Activated CD8-positive, alpha-beta memory T cell treated with anti-CD3 and anti-CD28 coated beads, Interleukin-2, amount 10 ng/mL, durations not matched to agents 7 days and 5 days (primary cell): ENCODE measurements at places on chromosomes 6 and 20.

GRCh38 chr6:89260832-89261231 lies 43.7 kb upstream of the GABRR1 start:
- H3K36me3 ChIP-seq: no peaks in the 10 kb centered on the region
- no peak overlapping the region for H3K4me3 ChIP-seq
- peaks cover 3% of the 10 kb centered on the region for H3K27me3 ChIP-seq
- peak; percentile 31 for DNase-seq

- no peak for DNase-seq
- H3K4me3 ChIP-seq: no peak overlapping the region
- H3K27ac ChIP-seq: no peak overlapping the region
- H3K36me3 ChIP-seq: no peaks in the 10 kb centered on the region
- peaks cover 22% of the 10 kb centered on the region for H3K4me1 ChIP-seq
Measured at GRCh38 chr20:17541596-17541995, 10.4 kb upstream of the BFSP1 start.

GRCh38 chr6:15515660-15516375 lies 147.0 kb downstream of the DTNBP1 start:
- H3K4me1 ChIP-seq: no peaks in the 10 kb centered on the region
- H3K4me3 ChIP-seq: no peak overlapping the region
- no peak overlapping the region for H3K27ac ChIP-seq
- DNase-seq: no peak

DNA sequence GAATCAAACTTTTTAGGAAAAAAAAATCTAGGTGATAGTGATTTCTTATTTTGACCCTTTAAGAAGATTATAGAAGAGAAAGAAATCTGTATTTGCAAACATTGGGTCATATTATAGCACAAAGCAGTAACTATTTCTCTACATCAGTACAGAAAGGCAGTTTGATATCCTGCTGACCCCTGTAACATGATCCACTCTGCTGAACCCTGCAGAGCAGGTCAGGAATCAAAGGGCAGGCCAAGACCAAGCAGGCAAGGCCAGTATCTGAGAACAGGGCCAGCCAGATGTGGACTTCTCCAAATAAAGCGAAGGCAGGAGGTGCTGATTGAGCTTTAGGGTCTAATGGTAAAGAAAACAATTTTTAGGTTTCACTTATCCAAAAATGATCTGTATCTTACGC lies 239.4 kb downstream of the PTPRK start:
- H3K36me3 ChIP-seq: peaks cover 5% of the 10 kb centered on the region
- H3K4me3 ChIP-seq: no peak overlapping the region
- H3K4me1 ChIP-seq: no peaks in the 10 kb centered on the region

DNA sequence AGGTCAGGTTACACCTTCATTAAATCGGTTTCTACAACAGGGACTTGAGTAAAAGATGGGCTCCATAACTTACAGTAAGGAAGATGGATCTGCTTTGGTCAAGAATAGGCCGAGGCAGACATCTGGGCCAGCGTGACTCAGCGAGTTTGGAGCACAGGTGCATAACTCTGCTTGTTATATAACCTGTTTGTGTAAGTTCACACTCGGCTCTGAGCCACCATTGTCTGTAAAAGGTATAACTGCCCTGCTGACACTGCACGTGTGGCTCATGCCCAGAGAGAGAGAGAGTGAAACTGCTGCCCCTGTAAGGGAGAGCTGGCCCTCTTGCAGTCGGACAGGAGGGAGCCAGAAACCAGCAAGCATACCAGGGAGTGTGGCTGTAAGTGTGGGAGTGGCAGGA lies 737.9 kb upstream of the SLC35B3 start:
- no peak overlapping the region for H3K4me3 ChIP-seq
- no peaks in the 10 kb centered on the region for H3K36me3 ChIP-seq
- no peak for DNase-seq
- H3K27ac ChIP-seq: no peak overlapping the region

DNA sequence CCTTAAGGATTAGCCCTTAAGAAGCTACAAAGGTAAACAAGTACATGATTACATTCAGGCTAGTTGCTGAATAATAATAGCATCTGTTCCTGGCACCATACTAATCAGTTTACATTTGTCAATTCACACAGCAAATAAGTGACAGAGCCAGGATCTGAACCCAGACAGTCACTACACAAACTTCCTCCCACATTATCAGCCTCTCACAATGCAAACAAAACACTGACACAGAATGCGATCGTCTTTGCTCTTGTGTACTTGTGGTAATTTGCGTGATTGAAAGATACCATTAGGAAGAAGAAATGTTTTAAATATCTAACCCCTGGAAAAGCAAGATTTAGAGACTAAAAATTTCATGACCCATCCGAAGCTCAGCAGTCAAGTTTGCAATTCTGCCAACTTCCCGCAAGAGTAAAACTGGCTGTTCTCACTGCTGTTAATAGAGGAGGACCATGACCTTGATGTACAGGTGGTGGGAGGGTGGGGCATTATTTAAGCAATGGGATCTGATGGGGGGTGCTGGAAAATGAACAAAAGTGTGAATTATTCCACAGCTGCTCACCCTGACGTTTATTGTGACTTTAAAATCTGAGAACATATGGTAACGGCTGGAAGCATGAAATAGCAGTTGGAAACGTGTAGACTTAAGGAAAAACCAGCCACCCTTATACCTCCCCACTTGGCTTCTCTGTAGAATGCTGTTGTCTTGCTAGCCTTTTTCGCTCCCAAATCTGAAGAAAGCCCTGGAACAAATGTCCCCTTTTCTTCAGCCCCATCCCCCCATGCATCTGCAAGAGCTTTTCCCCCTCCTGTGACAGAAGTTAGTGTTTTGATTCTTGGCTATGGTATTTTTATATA lies 95.3 kb upstream of the ARMC2 start:
- no peak for DNase-seq
- H3K27me3 ChIP-seq: peaks cover 19% of the 10 kb centered on the region
- peaks cover 5% of the 10 kb centered on the region for H3K4me1 ChIP-seq
- no peak overlapping the region for H3K27ac ChIP-seq
- H3K4me3 ChIP-seq: no peak overlapping the region
- H3K36me3 ChIP-seq: no peaks in the 10 kb centered on the region

DNA sequence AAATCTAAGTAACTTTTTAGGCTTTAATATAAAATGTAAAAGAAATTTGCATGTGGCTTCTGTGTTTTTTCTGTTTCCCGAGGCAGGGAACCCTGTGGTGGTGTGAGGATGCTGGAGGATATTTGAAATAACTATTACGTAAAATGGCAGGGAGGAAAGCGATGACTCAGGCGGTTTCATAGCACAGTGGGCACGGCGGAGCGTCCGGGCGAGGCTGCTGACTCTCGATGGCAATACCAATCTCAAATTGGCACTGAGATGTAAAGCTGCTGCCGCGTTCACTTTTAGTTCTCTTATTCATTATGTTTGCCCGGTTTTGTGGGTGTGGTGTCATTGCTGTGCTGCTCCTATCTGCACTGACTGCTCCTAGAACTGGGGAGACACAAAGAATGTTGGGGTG lies 254.3 kb downstream of the THBS2 start:
- no peak overlapping the region for H3K4me3 ChIP-seq
- no peaks in the 10 kb centered on the region for H3K36me3 ChIP-seq

DNA sequence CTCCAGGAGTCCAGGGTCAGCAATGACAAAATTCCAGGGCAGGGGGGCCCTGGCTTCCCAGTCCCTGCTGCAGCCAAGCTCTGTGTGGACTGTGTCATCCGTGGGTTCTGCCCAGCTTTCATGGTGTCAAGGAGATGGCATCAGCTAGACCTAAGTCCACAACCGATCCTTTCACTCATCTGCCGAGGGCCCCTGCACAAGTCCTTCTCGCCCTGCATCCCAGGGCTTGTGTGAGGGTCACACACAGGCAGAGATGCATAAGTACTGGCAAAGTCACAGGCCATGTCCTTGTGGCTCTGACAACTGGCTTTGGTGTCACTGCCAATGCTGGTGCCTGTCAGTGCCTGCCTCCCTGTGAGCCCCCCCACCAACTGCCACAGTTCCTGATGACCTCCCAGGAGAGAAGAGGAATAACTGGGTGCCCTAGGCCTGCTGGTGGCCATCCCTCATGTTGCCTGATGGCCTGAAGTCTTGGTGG lies 181.4 kb upstream of the CST7 start:
- DNase-seq: peak; percentile 30
- peaks cover 34% of the 10 kb centered on the region for H3K27me3 ChIP-seq
- no peak overlapping the region for H3K27ac ChIP-seq
- H3K4me3 ChIP-seq: no peak overlapping the region
- H3K36me3 ChIP-seq: no peaks in the 10 kb centered on the region
- peaks cover 4% of the 10 kb centered on the region for H3K4me1 ChIP-seq

DNA sequence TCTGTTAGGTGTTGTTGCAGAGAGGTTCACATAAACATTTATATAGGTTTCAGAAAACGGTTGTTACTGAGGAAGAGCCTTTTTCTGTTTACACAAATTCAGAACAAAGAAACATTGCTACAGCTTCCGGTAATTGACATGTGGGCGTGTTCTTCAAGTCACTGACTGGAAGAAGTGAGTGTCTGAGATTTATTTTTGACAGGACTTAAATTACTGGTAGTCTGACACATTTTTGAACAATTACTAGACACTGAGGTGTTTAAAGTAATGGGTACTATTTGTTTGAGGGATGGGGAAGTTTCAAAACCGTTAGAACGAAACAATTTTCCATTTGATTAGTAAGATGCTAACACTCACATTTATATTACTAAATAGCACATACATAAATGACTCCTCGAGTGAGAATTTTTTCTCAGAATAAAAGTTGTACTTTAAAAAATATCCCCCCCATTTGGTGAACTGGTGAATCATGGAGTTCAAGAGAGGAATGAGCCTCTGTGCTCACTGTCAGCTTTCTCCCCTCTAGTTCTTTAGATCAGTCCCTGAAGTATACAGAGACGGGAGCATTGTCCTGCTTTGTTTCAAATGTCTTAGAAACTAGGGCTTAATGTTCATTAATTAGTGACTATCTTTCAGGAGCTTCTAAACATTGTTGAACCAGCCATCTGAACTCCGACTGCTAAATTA lies 98.7 kb downstream of the TSHZ2 start:
- no peak for DNase-seq
- H3K27me3 ChIP-seq: peaks cover 16% of the 10 kb centered on the region
- no peak overlapping the region for H3K4me3 ChIP-seq
- no peak overlapping the region for H3K27ac ChIP-seq
- H3K36me3 ChIP-seq: peaks cover 1% of the 10 kb centered on the region

DNA sequence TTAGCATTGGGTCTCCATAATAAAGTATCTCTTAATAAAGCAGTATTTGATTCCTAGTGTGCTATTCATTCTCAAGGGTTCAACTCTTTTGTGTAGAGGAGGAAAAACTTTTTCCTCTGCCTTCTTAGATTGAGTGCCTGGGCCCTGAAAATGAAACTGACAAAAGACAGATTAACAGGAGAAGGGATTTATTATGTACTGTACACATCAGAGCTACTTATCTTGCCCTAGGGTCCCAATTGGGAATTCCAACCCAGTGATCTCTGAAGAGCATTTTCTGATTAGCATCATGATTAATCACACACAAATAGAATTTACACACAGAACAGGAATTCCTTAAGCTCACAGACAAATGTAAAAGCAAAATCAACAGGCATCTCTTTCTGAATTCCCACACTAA lies 128.9 kb downstream of the CD164 start:
- H3K4me3 ChIP-seq: no peak overlapping the region
- H3K27me3 ChIP-seq: peaks cover 8% of the 10 kb centered on the region
- H3K27ac ChIP-seq: no peak overlapping the region
- H3K4me1 ChIP-seq: no peaks in the 10 kb centered on the region

GRCh38 chr6:36958775-36959554 lies 4.4 kb downstream of the PI16 start:
- peaks cover 2% of the 10 kb centered on the region for H3K27me3 ChIP-seq
- H3K4me1 ChIP-seq: peaks cover 69% of the 10 kb centered on the region
- no peaks in the 10 kb centered on the region for H3K36me3 ChIP-seq

DNA sequence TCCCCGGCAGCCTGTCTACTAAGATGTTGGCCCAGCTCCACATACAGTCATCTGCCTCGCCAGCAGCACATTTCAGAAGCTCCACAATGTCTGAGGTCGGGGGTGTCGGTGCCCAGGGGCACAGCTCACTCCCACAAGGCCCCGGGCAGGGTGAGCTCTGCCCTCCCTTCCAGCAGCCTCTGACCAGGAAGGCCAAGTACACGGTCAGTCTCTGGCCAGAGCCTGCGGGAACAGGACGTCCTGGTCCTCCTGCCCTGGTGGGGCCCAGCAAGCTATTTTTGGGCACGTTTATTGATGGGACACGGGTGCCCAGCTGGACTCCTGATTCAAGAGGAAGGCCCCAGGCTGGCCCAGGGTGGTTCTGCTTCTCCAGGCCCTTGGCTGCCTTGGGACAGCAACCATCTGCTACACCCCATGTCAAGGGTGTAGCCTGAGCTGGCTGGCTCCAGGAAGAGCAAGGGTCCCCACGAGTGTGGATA lies 114.9 kb upstream of the PTPN1 start:
- DNase-seq: no peak
- peaks cover 12% of the 10 kb centered on the region for H3K4me1 ChIP-seq
- no peak overlapping the region for H3K4me3 ChIP-seq
- no peak overlapping the region for H3K27ac ChIP-seq

GRCh38 chr20:19820555-19821211 lies 62.6 kb downstream of the RIN2 start:
- no peak overlapping the region for H3K27ac ChIP-seq
- H3K4me1 ChIP-seq: peaks cover under 1% of the 10 kb centered on the region
- DNase-seq: no peak
- H3K27me3 ChIP-seq: peaks cover 8% of the 10 kb centered on the region
- H3K4me3 ChIP-seq: no peak overlapping the region

- no peaks in the 10 kb centered on the region for H3K27me3 ChIP-seq
- H3K4me1 ChIP-seq: no peaks in the 10 kb centered on the region
- no peak for DNase-seq
- no peak overlapping the region for H3K4me3 ChIP-seq
- no peak overlapping the region for H3K27ac ChIP-seq
Measured at GRCh38 chr20:19269737-19270340, 57.4 kb downstream of the SLC24A3 start.

DNA sequence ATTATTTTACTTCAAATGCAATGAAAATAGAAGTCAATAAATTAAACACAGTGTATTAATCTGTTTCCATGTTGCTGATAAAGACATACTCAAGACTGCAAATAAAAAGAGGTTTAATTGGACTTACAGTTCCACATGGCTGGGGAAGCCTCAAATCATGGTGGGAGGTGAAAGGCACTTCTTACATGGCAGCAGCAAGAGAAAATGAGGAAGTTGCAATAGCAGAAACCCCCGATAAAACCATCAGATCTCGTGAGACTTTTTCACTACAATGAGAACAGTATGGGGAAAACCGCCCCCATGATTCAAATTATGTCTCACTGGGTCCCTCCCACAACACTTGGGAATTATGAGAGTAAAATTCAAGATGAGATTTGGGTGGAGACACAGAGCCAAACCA lies 82.2 kb downstream of the GPR63 start:
- no peak overlapping the region for H3K4me3 ChIP-seq
- DNase-seq: no peak
- no peaks in the 10 kb centered on the region for H3K4me1 ChIP-seq
- H3K36me3 ChIP-seq: no peaks in the 10 kb centered on the region
